ENCODE measurements at places on chromosomes 11 and 22.

DNA sequence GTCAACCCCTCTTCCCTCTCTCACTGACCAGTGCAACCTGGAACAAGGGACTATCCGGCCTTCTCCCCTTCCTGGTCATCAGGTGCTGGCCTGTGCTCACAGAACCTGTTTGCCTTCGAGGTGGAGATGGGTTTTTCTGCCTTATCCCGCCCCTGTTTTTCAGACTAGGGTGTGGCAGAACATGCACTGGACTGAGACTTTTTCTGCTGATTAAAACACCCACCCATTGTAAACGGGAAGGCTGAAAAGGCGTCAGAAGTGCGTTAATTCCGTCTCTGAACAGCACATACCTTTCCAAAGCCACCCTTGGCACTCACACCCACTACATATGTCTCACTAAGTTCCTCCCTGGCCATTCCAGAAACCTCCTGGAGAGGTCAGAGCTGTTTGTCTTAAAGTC lies 4.4 kb upstream of the B3GNT6 start:
- no peak for DNase-seq

GRCh38 chr11:119169282-119169719 lies 776 bp downstream of the NLRX1 start:
- DNase-seq, result no peak

GRCh38 chr22:25645266-25645665 lies 80.8 kb downstream of the GRK3 start:
- DNase-seq, result no peak

DNA sequence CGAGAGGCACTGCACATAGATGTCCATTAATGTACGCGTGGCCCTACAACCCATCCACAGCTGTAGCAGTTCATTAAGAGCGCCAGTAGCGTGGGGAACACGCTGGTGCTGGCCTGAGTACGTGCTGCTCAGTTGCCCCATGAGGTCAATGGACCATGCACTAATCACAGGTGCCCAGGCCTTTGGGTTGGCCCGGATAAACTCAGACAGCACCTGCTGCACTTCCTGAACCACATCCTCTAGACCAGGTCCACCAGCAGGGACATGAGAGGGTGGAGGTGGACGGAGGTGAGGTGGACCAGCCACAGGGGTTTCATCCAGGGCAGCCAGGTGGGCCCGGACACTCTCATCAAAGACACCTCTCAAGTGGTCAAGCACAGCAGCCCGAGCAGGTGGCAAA lies 3.1 kb upstream of the GANAB start:
- DNase-seq, result no peak

- no peak for DNase-seq
Measured at GRCh38 chr11:79081471-79082031, 359.3 kb downstream of the TENM4 start.

DNA sequence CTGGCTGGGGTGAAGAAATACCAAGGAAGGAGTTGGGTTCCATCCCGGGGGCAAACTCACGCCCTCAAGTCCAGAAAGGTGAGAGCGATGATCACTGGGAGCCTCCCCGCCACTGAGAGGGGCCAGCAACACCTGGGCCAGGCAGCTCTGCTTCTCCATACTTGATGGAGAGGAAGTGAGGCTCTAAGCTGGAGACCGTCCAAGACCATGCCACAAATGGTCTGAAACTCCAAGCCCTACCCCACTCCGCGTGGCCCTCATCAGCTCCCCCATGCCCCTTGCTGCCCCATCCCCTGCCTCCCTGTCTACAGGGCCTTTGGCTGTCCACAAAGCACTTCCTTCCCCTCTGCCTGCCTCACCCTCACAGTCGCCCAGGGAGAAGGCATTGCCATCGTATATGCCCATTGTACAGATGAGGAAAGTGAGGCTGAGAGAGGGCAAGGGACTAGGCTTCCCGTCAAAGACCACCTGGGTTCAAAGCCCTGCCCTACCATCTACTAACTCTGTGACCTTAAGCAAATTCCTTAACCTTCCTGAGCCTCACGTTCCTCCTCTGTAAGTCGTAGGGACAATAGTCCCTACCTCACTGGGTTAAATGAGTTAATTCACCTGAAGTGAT lies 4.4 kb upstream of the PDGFB start:
- DNase-seq, result no peak

GRCh38 chr11:43784866-43785265 lies 95.8 kb upstream of the ALKBH3 start:
- no peak for DNase-seq

GRCh38 chr11:5737091-5737490 lies 843 bp downstream of the OR56B1 start:
- no peak for DNase-seq

DNA sequence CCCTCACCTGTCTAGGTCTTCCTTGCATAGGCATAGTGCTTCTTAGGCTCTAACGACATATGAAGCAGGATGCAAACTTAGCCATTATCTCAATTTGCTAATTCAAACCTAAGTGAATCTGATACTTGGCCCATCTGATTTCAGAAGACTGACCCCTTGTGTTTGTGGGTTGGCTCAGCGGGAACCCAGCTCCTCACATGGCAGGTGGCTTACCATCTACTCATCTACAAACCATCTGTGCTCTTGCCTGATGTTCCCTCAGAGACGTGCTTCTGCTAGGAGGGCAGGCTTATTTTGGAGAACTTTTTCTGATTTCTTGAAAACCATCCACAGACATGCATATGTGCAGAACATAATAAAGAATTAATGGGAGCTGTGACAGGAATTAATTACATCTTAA lies 15.2 kb downstream of the ELMOD1 start:
- no peak for DNase-seq

- DNase-seq, result no peak
Measured at GRCh38 chr11:79616392-79616851, 175.6 kb upstream of the TENM4 start.

DNA sequence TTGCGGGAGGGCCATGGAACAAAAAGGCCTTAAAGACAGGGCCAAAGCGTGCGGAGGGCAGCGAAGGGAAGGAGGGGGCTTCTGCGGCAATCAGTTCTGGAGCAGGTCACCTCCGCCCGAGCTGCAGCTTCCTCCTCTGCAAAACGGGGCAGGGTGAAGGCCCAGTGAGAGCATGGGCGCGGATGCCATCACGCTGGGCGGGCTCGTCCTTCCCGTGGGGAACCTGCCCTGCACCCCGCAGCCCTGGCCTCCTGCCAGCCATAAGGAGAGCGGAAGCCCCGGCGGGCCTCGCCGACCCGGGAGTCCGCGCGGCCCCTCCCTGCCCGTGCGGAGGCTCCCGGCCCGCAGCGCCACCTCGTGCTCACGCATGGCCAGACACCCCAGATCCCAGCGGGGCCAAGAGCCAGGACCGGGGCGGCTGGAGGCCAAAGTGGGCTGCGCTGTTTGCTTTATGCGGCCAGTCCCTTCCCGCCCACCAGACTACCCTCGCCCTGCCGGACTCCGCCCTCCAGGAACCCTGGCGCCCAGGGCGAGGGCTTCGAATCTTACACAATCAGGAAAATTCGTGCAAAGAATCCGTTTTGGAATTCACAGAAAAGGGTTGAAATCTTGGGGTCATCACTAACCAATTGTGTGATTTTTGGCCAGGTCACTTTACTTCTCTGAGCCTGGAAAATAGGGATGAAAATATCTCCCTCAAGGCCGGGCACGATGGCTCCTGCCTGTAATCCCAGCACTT lies 16.1 kb downstream of the TSKU start:
- DNase-seq, result peak; percentile 92

DNA sequence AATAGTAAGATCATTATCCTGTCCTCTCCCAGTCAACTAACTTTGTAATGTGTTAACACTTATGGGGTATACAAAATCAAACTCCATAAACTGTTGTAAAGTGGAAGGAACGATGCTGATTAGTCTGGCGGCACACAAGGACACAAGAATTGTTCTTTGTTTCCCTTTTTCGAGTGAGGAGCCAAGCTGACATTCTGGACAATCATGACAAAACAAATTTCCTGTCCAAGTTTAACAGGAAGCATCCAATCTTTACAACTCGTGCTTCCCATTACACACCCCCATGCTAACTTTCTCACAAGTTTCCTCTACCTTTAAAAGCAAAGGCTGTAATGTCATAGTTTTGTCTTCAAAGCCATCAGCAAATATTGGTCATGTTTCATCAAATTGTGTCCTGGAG lies 20.4 kb upstream of the LDLRAD3 start:
- no peak for DNase-seq

DNA sequence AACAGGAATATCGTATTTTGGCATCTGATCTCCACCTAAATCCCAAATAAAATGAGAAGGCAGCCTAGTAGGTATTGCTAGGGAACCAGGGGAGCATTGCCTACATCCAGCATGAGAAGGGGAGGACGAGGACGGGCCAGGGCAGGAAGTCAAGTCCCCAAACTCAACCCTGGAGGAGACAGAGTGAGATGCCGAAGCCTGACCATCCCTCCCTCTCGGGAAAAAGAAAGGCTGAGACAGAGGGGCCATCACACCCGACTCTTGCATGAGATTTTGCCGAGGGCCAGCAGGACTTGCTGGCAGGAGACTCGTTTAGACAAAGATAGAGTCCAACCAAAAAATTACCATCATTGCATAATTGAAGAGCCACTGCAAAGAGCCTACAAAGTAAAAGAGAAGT lies 50.2 kb upstream of the SPATA19 start:
- no peak for DNase-seq

DNA sequence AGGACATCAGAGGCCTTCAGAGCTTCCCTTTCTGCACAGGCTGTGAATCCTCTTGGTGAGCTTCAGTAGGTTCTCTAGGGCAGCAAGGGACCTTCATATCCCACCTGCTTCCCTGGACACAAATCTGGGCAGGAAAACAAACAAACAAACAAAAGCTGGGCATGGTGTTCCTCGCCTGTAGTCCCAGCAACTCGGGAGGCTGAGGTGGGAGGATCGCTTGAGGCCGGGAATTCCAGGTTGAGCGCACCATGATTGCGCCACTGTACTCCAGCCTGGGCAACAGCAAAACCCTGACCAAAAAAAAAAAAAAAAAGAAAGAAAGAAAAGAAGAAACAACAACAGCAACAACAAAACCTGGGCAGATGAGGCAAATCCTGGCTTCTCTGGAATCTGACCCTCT lies 92.9 kb downstream of the CEP164 start:
- no peak for DNase-seq
